ENCODE measurements at places on chromosomes 5 and 9.

DNA sequence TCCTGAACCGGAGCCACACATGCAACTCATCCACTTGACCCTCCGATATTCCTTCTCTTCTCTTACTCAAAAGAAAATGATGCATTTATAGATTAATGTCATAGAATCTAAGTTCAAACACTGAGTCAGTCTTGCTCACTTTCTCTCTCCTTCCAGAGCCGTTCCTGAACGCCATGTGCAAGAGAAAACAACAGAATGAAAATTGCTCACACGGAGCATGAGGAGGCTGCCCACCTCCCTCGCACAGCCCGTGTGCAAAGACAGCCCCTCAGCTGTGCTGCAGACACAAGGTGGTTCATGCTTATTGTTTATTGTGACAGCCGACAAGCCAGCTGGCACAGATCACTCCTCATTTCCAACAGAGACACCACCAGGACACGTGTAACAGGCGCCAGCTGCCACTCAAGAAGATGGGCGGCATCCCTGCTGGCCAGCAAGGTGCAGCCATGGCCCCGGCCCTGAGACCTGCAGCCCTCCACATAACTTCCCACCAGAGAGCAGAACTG, 290.8 kb downstream of the GLIS3 start:
- DNase-seq: no peak

DNA sequence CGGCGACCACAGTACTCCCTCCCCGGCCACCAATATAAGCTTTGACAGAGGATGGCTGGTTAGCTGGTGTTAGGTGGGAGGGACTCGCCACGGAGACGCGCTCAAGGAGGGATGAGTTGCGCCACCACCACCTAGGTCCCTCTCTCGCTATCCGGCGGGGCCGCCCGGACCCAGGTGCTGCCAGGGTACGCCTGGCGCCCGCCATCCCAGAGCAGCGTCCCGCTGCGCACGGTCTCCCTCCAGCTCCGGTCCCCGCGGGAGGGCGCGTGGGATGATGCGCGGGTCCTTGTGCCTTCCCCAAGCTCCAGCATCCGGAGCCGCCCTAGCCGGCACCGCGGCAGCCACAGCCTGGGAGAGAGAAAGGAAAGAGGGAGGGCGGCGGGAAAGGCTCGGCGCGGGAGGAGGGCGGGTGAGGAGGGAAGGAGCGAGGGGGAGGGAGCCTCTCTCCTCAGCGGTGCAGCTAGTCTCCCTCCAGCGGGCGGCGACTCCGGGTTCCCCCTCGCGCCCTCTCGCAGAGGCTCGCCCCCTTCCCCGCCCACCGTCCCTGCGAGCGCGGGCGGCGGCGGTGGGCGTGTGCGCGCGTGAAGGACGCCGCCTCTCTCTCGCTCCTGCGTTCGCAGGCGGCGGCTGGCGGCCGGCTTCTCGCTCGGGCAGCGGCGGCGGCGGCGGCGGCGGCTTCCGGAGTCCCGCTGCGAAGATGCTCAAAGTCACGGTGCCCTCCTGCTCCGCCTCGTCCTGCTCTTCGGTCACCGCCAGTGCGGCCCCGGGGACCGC, at the start of gene CAMK4:
Gene CAMK4 (plus strand): TSS at position 598 of the 774 bp plus-strand sequence. CDS start 100 bp downstream, at position 698.
- DNase-seq: peak; percentile 76

GRCh38 chr9:120571443-120572257, 8.3 kb downstream of the CDK5RAP2 start:
- peak; percentile 97 for DNase-seq

GRCh38 chr5:96344678-96345577, 88.1 kb downstream of the PCSK1 start:
- no peak for DNase-seq

GRCh38 chr5:170287532-170287931, 10.0 kb downstream of the LCP2 start:
- DNase-seq: no peak

DNA sequence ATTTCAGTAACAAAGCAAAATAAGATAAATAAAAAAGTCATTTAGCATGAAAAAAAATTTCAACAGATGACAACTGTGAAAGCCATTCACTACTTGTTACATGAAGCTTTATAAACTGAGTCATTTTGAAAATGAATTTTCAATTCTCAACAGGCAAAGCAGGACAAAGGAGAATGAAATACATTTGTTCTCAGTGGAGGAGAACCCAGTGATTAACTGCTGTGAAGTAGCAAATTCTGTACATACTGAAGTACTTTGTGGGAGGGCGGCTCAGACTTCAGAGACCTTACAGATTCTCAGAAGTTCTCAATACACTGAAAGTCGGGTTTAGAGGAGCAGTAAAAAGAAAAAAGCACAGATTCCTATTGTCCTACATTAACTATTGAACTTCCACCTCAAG, 21.7 kb downstream of the SKIC3 start:
- no peak for DNase-seq

DNA sequence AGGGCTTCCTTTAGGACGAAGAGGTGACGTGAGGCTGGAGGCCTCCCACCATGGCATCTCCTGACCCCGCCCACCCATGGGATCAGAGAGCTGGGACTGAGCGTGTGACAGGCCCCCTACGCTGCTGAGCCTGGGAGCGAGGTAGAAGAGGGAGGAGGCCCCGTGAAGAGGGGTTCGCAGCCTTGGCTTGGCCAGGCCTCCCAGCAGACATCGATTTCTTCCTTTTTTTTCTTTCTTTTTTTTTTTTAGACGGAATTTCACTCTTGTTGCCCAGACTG, 39.5 kb downstream of the PTGES start:
- DNase-seq: no peak

DNA sequence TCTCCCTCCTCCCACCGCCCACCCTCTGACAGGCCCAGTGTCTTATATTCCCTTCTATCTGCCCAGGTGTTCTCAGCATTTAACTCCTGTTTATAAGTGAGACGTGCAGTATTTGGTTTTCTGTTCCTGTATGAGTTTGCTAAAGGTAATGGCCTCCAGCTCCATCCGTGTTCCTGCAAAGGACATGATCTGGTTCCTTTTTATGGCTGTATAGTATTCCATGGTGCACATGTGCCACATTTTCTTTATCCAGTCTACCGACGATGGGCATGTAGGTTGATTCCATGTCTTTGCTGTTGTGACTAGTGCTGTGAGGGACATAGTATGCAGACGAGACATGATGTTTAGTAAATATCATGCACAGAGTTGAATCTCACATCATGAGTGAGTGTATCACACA, 7.0 kb upstream of the SLC6A19 start:
- DNase-seq: no peak

Measured in posterior cingulate gyrus (tissue), 11 donors.